ENCODE measurements at places on chromosomes 7 and 10. TPM values are rescaled to one million over a fixed set of nuclear protein-coding genes. Genes with fewer than 3 reads are reported as not detected.

GRCh38 chr10:104548090-104548489 lies 93.0 kb upstream of the SORCS3 start:
- H3K27ac ChIP-seq, result no peak overlapping the region
- no peaks in the 10 kb centered on the region for H3K4me1 ChIP-seq
- H3K4me3 ChIP-seq, result no peak overlapping the region
- DNase-seq, result no peak

DNA sequence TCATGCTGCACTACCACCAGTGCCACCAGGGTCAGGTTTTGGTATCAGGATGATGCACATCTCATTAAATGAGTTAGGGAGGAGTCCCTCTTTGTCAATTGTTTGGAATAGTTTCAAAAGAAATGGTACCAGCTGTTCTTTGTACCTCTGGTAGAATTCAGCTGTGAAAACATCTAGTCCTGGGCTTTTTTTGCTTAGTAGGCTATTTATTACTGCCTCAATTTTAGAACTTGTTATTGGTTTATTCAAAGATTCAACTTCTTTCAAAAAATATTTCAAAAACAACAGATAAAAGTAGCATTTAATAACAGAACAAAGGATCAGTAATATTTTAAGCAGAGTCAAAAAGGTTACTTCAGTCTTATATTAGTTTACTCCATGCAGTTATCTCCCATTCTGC lies 6.4 kb upstream of the ZNF716 start:
- no peak for DNase-seq
- H3K36me3 ChIP-seq, result no peaks in the 10 kb centered on the region
- no peaks in the 10 kb centered on the region for H3K4me1 ChIP-seq
- H3K27me3 ChIP-seq, result no peaks in the 10 kb centered on the region
- no peak overlapping the region for H3K27ac ChIP-seq

- H3K4me1 ChIP-seq, result peaks cover 76% of the 10 kb centered on the region
- no peaks in the 10 kb centered on the region for H3K27me3 ChIP-seq
- no peak overlapping the region for H3K4me3 ChIP-seq
- no peak for DNase-seq
- H3K36me3 ChIP-seq, result no peaks in the 10 kb centered on the region
Observed at GRCh38 chr7:32056767-32057166, 13.4 kb downstream of the PDE1C start.

GRCh38 chr10:86178401-86179152 lies 188.0 kb downstream of the GRID1 start:
- no peaks in the 10 kb centered on the region for H3K4me1 ChIP-seq
- no peak for DNase-seq
- H3K27me3 ChIP-seq, result no peaks in the 10 kb centered on the region

DNA sequence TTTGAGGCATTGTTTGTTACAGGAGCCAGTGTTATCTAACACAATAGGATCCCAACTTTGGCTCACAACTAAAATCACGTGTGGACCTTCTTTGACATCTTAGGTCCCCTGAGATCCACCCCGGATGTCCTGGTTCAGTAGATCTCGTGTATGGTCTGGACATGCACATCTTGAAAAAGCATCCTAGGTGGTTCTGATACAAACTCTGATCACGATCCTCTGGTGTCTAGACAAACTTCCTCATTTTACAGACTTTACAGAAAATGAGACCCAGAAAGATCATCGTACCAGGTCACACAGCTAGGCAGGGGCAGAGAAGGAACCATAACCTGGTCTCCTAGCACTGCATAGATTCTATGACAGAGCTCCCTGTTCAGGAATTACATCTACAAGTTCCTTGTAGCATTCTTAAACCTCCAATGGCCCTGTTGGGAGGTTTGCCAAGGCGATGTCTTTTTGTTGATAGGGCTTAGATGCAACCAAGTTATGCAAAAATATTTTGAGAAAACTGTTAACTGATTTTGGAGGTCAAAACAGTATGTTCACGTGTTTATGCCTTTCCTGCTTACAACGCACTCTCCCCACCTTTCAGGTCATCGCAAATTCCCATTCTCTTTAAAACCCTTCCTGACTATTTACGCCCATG lies 30.8 kb upstream of the CHST15 start:
- DNase-seq, result no peak
- no peaks in the 10 kb centered on the region for H3K36me3 ChIP-seq
- H3K27ac ChIP-seq, result no peak overlapping the region

DNA sequence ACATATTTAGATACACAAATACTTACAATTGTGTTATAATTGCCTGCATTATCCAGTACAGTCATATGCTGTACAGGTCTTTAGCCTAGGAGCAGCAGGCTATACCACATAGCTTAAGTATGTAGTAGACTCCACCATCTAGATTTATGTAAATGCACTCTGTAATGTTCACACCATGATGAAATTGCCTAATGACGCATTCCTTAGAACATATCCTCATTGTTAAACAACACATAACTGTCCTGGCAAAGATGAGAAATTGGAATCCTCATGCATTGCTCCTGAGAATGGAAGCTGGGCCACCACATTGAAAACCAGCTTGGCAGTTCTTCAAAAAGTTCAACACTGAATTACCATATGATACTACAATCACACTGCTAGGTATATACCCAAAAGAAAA lies 1002.8 kb upstream of the CELF2 start:
- no peaks in the 10 kb centered on the region for H3K36me3 ChIP-seq
- H3K4me3 ChIP-seq, result no peak overlapping the region

DNA sequence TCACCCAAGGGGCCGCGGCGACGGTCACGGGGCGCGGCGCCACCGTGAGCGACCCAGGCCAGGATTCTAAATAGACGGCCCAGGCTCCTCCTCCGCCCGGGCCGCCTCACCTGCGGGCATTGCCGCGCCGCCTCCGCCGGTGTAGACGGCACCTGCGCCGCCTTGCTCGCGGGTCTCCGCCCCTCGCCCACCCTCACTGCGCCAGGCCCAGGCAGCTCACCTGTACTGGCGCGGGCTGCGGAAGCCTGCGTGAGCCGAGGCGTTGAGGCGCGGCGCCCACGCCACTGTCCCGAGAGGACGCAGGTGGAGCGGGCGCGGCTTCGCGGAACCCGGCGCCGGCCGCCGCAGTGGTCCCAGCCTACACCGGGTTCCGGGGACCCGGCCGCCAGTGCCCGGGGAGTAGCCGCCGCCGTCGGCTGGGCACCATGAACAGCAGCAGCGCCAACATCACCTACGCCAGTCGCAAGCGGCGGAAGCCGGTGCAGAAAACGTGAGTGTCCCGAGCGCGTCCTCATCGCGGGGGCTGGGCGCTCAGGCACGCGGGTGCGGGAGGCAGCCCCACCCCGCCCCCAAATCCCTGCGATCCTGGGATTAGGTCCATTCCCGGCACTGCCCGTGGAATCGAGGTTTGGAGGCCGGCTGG lies 509 bp downstream of the AHR start:
- DNase-seq, result peak; percentile 48
- H3K36me3 ChIP-seq, result no peaks in the 10 kb centered on the region
- peak overlapping the region; percentile 84 for H3K4me3 ChIP-seq
- H3K4me1 ChIP-seq, result peaks cover 10% of the 10 kb centered on the region
- peak overlapping the region; percentile 96 for H3K27ac ChIP-seq
- no peaks in the 10 kb centered on the region for H3K27me3 ChIP-seq

DNA sequence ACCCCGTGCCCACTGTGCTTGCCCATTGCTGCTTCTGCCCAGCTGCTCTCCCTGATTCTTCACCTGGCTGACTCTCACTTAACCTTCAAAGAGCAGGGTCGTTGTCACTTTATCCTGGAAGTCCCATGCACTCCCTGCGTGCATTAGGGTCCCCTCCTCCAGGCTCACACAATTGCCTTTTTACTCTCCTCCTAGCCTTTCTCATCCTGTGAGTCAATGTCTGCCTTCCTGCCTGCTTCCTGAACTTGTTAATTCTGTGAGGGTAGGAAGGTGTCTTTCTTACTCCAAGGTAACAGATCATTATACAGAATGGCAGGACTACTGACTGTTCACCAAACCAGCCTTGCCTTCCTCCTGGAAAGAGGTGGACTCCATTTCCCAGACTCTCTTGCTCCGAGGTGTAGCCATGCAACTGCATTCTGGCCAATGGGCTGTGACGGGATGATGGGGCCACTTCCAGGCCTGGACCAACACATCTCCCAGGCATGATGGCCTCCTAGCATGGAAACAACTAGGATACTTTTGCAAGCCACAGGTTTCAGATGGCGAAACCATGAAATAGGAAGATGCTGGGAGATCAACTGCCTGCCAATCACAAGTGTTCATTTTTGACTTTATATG lies 54.7 kb downstream of the ARHGAP22 start:
- peaks cover 12% of the 10 kb centered on the region for H3K4me1 ChIP-seq
- no peaks in the 10 kb centered on the region for H3K27me3 ChIP-seq
- H3K4me3 ChIP-seq, result no peak overlapping the region

DNA sequence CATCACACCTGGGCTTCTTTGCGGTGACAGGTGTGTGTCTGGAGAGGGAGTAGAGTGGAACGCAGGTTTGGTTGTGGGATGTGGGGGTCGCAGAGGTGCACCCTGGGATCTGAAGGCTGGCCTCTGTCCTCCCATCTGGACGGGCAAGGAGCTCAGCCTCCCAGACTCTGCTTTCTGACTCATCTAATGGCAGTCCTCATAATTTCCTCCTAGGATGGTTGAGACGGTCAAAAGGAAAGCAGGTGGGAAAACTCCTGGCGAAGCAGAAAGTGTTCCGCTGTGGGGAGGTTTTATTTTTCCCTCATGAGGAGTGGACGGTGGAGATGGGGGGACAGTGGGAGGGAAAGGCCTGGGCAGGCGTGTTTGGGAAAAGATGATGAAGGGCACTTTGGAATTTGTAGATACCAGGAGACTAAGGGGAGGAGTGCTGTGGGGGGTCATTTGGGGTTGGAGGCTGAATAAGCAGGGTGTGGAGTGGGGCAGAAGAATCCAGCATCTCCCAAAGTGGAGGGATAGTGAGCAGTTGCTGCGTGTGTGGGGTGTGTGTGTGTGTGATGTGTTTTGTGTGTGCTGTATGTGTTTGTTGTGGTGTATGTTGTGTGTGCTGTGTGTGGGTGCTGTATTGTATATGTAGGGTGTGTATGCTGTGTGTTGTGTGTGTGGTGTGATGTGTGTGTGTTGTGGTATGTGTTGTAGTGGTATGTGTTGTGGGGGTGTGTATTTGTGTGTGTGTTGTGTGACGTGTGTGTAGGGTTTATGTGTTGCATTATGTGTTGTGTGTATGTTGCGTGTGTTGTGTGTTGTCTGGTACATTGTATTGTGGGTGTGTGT lies 97.2 kb upstream of the PODXL start:
- H3K4me1 ChIP-seq, result peaks cover 27% of the 10 kb centered on the region
- no peaks in the 10 kb centered on the region for H3K27me3 ChIP-seq
- no peak overlapping the region for H3K4me3 ChIP-seq
- H3K27ac ChIP-seq, result no peak overlapping the region

GRCh38 chr7:27303026-27303425 lies 60.4 kb downstream of the EVX1 start:
- H3K27ac ChIP-seq, result no peak overlapping the region
- H3K36me3 ChIP-seq, result no peaks in the 10 kb centered on the region
- no peaks in the 10 kb centered on the region for H3K4me1 ChIP-seq
- no peak overlapping the region for H3K4me3 ChIP-seq
- DNase-seq, result no peak
- peaks cover 16% of the 10 kb centered on the region for H3K27me3 ChIP-seq

DNA sequence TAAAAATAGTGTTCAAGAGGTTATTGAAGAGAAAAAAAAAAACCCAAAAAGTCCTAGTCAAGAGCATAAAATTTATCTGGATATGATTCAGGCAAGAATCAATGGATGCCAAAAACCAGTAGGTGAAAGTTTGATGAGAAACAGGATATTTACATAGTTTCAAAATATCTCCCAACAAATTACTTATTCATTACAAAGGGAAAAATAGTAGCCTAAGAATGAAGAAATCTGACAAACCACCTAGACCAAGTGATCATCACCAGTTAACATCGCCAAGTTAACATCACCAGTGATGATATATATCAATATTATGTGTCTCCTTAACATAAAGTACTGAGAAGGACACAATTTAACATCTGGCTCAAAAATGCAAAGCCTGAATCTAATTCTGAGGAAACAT lies 85.2 kb downstream of the RNLS start:
- DNase-seq, result no peak
- H3K4me3 ChIP-seq, result no peak overlapping the region

GRCh38 chr10:77744245-77744644 lies 106.6 kb upstream of the KCNMA1 start:
- H3K27me3 ChIP-seq, result no peaks in the 10 kb centered on the region
- no peaks in the 10 kb centered on the region for H3K4me1 ChIP-seq
- no peak overlapping the region for H3K27ac ChIP-seq
- DNase-seq, result no peak

DNA sequence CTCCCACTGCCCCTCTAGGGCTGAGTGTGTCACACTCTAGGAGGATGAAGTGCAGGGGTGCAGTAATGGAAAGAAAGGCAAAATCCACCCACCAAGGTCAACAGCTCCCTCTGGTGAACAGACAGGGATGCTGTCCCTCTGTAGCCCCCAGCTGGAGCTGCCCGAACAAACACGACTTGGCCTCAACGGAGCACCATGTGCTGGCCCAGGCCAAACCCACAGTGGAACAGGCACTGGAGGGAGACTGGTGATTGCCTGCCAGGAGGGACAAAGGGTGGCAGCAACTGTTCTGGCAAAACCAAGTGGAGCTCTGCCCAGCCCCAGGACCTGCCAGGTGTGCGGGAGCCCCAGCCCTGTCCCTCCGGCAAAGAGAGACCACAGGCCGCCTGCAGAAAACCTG lies 20.7 kb downstream of the PDIA4 start:
- no peak for DNase-seq
- no peaks in the 10 kb centered on the region for H3K27me3 ChIP-seq
- H3K4me3 ChIP-seq, result no peak overlapping the region
- no peak overlapping the region for H3K27ac ChIP-seq

DNA sequence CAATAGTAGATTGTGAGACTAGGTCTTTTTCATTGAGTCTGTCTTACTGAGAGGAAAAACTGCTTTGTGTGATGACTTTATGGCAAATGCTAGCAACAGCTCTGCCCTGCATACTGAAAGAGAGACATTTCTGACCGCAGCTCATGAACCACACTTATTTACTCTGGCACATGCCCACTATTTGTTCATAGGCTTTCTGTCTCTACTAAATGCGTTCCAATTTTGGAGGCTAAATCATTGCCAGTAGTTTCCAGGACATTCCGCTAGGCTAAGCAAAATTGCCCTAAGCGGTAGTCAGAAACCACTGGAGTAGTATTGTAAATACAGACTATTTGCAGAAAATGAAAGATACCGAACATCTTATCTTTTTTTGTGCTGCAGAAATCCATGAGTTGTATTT lies 55.6 kb upstream of the DLX6 start:
- H3K27me3 ChIP-seq, result no peaks in the 10 kb centered on the region
- DNase-seq, result no peak
- no peak overlapping the region for H3K4me3 ChIP-seq
- H3K4me1 ChIP-seq, result no peaks in the 10 kb centered on the region
- no peak overlapping the region for H3K27ac ChIP-seq

- no peaks in the 10 kb centered on the region for H3K36me3 ChIP-seq
- no peak overlapping the region for H3K27ac ChIP-seq
- DNase-seq, result no peak
- H3K27me3 ChIP-seq, result no peaks in the 10 kb centered on the region
- H3K4me3 ChIP-seq, result no peak overlapping the region
- H3K4me1 ChIP-seq, result peaks cover 5% of the 10 kb centered on the region
Observed at GRCh38 chr10:11335167-11335652, 276.2 kb downstream of the USP6NL start.

GNAI1 gene
- total RNA-seq, result 21.1 TPM

NKX6-2 gene
- not detected for total RNA-seq

NUP42 gene
- total RNA-seq, result 12.7 TPM

RBP3 gene
- total RNA-seq, result not detected

CADPS2 gene
- total RNA-seq, result 18.2 TPM

LRRC61 gene
- 4.5 TPM for total RNA-seq

LIPN gene
- total RNA-seq, result not detected

MRLN gene
- not detected for total RNA-seq

CYP3A4 gene
- 0.56 TPM for total RNA-seq

Data from heart left ventricle (tissue), 16 donors.